ENCODE measurements at places on chromosomes 6 and 20. TPM values are rescaled to one million over a fixed set of nuclear protein-coding genes. Genes with fewer than 3 reads are reported as not detected.

The RSPH4A gene
- total RNA-seq = 5.2 TPM

The TMC2 gene
- 0.56 TPM for total RNA-seq

GRCh38 chr20:20206788-20207187, 154.5 kb downstream of the CFAP61 start:
- DNase-seq = no peak

DNA sequence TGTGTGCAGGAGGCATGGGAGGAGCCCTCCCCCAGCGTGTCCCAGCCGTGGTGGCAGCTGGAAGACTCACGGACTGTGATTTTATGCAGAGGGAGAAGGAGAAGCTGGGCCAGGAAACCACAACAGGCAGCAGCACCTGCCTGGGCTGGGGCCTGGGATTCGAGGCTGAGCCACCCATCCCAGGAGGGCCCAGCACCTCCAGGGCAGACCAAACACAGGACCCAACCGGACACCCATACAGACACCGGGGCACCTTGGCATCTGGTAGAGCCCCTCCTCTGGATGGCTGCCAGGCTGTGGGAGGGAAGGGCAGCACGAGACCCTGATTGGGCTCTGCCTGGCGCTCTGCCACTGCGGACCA, 41.7 kb upstream of the CHRNA4 start:
- DNase-seq = no peak

DNA sequence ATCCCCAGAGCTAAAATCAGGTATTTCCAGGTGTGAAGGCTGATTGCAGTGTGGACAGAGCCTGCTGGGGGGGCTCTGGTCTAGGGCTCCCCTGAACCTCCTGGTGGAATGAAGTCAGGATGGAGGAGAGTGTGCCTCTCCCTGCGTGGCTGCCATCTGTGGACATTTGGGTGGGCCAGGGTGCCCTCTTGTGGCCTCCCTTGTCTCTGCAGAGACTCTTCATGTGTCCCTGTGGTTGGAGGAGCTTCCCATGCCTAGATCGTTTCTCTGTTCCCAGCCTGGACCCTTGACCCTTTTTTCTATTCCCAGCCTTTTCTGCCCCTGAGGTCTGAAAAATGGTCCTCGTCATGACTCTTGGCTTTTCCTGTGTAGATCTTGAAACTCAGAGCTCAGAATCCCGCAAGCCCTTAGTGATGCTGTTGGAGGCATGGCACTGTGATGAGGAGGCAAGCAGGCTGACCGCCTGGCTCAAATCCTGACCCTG, 9.9 kb upstream of the PSMF1 start:
- peak; percentile 78 for DNase-seq

DNA sequence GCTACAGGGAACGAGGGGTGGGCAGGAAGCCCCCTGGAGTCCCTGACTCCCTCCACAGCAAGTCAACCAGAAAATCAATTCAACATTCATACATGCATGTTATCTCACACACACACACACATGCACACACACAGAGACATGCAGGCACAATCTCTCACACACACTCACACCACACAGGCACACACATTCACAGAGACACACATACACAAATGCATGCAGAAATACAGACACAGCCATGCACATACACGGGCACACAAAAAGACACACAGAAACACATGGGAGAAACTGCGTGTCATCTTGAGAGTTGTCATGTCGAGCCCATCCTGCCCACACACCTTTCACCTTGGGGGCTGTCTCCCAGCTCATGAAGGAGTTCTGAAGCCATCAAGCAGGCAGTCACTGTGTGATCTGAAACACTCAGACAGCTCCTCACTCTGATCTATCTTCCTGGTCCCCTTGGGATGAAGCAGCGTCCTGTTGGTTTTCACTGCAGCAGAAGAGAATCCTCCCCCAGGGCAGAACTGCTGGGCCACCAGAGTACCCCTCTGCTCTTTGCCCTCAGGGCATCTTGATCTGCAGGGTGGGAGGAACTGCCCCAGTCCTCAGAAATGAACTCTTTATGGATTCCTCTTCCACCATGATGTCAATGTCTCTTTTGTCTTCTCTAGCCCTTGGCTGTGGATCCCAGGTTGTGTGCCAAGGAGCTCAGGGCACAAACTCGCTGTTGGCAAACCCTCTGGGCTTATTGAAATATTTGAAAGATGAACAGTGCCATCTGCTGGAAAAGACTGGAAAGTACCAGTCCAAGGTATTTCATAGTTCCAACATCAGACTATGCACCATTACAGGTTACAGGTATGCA, 8.8 kb downstream of the RAET1L start:
- DNase-seq = peak; percentile 83

GRCh38 chr20:7285918-7286556, 518.6 kb downstream of the BMP2 start:
- peak; percentile 95 for DNase-seq

DNA sequence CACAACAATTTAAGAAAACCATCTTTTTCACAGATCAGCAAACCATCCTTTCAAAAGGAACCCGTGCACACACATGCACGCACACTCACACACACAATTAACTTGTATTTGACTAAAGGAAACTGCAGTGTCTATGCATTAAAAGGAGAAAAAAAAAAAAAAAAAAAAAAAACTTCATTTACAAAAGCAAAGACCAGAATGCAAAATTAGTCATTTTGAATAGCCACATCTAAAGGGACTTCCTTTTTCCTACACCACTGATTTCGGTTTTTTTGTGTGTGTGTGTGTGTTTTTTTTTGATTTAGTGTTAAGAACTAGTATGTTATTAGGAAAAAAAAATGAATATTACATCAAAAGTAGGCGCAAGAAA, 6.3 kb downstream of the ZMYND8 start:
- no peak for DNase-seq

GRCh38 chr6:134908906-134909516, 40.9 kb downstream of the ALDH8A1 start:
- DNase-seq = peak; percentile 68

- DNase-seq = no peak
Observed at GRCh38 chr20:24018796-24019195, 30.2 kb upstream of the GGTLC1 start.
